Right renal cortex interstitium (tissue), 3 donors: ENCODE measurements at places on chromosomes 7 and 10. TPM values are rescaled to one million over a fixed set of nuclear protein-coding genes. Genes with fewer than 3 reads are reported as not detected.

GRCh38 chr10:80896959-80897358, 359.3 kb downstream of the SH2D4B start:
- no peak for DNase-seq

DNA sequence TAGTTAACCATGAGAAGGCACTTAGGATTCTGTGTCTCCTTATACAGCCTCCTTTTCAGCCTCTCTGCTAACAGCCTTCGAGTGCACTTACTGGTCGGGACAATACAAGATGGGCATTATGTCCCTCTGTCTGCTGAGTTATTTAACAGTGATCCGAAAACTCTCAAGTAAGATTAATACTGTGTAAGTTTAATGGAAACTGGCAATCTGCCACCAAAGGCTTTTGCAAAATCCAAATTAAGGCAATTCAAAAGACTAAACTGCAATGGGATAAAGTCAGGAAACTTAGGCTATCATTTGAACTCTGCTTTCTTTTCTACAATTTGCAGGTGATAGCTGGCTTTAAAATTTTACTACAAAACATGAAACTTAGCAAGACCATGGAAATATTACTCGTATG, 477.8 kb downstream of the TFEC start:
- no peak for DNase-seq

- no peak for DNase-seq
These were observed 195.2 kb downstream of the DOCK4 start for GRCh38 chr7:112010994-112011393.

DNA sequence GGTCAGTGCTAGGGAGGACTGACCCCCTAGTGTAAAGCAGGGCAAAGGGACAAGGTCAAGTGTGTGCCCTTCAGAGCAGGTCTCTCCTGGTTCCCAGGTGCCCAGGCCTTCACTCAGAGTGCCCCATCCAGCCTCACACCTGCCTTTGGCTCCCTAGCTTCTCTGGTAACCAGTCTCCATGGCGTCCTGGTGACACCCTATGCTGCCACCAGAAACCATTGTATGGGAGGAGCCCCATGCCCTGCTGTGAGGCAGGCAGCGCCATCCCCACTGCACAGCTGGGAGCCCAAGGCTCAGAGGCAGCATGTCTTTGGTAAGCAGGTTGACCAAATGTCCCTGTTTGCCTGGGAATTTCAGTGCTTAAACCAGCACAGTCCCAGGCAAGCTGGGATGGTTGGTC, 33.1 kb upstream of the HMX3 start:
- no peak for DNase-seq

GRCh38 chr10:58081353-58081752, 186.3 kb downstream of the IPMK start:
- no peak for DNase-seq

DNA sequence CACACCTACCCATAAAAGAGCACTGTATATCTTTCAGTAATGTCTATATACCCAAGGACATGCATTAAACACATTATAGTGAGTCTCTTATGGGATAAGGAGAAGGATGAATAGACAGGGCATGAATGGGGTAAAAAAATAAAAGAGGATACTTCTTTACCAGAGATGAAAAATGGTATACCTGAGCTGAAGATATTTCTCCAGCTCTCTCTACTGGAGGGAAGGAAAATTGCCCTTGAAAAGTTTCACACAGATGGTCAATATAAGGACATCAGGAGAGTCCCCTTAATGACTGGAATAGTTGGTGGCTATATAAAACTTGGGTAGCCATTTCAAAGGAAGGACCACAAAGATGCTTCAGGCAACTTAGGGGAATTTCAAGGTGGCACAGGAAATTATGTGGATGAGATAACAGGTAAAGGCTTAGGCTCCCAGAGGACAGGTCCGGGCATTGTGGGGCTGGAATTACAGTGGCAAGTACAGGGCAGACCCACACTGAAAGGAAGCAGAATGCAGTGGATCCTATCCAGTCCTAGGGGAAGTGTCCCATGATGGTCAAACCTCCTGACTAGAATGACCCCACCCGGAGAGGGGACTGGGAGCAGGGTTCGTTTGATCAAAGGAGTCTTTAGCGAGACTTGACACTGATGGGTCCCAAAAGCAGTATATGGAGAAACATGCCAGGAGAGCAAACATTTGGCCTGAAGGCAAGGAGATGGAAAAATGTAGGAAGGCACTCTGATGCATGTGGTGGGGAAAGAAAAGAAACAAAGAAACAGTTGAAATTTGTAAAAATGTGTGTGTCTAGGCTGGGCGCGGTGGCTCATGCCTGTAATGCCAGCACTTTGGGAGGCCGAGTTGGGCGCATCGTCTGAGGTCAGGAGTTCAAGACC, 35.6 kb downstream of the PLAU start:
- DNase-seq, result no peak

DNA sequence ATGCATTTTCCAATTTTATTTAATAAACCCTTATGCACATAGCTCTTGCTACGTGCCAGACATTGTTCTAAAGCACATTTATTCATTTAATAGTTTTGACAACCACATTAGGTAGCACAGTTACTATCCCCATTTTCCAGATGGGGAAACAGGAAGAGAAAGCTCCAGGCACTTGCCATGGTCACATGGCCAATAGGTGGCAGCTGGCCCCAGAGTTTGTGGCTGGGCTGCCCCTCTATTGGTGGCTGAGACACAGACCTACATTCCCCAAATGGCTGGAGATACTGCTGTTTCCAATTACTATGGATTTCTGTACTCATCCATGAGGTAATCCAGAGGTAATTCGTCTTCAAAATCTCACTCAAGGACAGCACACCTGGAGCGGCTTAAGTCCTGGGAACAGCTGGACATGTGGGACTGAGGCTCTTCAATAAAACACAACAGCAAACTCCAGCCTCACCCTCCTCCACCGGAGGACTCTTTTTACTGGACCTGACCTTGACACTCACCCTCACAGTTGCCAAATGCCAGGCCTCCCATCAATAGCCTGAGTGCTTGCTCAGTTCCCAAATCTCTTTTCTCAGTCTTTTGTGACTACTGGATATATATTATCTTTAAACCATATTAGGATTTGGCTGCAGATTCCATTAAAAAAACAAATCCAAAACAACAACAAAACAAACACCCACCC, 106.1 kb downstream of the CLEC2L start:
- no peak for DNase-seq

DNA sequence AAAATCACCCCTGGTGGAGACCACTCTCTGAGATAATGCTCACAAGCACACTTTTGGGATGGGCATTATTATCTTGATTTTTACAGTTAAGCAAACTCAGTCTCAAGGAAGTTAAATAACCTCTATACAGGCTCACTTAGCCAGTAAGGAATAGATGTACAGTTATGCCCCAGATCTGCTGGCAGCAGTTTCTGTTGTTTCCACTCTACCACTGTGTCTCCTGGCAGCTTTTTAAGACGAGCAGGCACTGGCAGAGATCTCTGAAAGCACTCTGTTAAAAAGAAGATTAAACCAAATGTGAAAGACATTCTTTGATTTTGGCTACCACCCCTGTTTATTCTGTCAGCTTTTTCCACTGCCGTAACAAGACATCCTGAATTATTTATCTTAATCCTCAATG, 73.2 kb downstream of the SRI start:
- DNase-seq, result no peak

DNA sequence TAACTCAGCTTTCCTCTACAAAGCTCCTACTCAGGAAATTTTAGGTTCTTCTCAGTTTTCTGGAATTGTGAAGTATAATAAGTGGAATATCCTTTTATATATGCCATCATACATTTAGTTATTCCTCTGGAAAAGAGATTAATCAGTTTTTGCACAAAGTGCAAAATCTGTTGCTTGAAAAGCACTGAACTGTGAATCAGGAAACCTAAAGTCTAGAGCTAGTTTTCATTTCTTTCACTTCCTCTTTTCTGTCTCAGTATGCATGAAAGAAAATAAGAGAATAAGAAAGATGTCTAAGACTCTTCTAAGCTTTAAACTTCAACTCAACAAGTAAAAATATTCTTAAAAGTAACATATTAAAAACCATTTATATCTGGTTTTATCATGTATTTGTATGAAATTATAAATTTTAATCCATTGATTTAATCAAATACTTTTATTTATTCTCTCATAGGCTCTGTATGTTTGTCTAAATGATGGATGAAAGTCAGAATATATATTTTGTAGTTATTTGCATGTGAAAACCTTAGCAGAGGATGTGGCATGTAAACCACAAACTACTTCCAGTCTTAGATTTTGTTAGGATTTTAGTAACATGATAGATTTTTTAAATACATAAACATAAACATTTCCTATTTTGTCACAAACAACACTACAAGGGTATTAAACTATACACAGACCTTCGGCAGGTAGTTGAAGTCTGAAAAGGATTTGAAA, 1073.0 kb downstream of the XPNPEP1 start:
- DNase-seq, result no peak

DNA sequence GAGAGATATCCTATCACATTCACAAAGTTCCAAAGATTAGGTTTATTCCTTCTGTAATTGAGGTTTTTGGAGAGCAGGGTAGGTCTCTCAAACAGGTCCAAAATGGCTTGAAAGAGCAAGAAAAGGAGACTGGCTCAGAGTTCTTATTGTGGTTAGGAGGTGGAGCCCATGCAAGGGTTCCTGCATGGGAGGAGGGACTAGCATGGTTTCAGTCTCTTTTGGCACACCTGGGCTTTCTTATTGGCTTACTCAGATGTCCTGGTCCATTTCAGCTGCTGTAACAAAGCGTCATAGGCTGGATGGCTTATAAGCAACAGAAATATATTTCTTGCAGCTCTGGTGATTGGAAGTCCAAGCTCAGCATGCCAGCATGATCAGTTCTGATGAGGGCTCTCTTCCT, 493.1 kb downstream of the REEP3 start:
- no peak for DNase-seq

GRCh38 chr7:26856176-26856985, 8.0 kb downstream of the SKAP2 start:
- DNase-seq, result no peak

DNA sequence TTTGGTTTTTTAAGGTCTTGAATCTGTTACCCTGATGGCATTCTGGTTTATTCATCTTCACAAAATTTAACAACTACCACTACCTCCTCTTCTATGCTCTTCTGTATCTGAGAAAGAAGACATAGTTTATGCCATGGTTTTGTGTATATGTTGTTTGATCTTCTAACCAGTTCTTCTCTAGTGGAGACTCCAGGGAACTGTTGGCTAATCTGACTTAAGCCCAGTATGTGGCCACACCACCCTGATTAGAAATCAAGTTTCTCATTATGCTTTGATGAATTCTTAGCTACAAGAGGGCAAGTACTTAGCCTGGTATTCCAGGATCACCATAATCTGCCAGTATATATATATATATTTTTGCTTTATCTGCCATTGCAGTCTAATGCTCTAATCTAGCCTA, 99.5 kb upstream of the MXI1 start:
- DNase-seq, result no peak

DNA sequence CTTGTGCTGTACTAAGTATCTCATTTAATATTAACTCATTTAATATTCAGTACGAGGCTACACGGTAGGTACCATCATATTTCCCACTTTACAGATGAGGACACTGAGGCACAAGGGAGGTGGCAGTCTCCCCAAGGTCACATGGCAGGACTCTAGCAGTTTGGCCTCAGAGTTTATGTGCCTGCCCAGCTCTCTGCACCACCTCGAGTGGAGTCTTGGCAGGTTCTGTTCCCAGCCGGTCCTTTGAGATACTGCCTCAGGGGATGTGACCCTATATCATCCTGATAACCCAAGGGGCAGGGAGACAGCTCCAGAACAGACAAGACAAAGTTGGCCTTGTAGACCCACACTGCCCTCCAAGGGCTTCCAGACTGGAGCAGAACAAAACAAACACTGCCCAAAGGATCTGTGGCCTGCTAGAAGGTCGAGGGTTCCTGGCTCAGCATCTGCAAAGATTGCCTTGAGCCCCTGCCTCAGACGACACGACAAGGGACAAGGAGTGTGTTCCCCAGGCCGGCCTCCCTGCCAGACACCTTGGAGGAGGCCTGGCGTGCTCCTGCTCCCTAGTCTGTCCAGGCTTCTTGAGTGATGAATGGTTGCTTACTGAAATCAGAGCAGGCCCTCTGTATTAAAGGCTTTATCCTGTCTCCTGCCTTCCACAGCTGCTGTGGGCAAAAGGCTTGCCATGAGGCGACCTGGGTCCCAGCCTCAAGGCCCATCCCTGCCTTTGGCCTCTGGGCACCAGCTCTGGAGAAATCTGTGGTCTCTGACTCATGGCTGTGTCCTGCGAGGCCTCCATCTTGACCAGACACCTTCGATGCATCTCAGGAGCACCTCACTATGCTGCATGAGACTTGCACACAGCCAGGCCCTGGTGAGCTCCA, 3.9 kb upstream of the PWWP2B start:
- no peak for DNase-seq

DNA sequence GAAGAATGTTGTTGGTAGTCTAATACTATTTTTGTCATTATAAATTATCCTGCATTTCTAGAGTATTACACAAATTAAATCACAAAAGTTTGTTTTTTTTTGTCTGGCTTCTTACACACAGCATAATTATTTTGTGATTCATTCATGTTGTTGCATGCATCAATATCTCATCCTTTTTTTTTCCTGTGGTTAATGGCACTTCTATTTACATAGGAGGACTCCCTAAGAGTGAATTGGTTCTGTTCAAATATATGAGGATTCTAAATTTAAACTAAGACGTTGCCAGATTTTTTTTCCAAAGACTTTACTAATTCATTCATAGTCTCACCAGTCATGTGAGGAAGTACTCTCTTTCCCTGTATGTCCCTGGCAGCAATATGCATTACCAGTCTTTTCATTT, 303.3 kb downstream of the GPR37 start:
- no peak for DNase-seq

DNA sequence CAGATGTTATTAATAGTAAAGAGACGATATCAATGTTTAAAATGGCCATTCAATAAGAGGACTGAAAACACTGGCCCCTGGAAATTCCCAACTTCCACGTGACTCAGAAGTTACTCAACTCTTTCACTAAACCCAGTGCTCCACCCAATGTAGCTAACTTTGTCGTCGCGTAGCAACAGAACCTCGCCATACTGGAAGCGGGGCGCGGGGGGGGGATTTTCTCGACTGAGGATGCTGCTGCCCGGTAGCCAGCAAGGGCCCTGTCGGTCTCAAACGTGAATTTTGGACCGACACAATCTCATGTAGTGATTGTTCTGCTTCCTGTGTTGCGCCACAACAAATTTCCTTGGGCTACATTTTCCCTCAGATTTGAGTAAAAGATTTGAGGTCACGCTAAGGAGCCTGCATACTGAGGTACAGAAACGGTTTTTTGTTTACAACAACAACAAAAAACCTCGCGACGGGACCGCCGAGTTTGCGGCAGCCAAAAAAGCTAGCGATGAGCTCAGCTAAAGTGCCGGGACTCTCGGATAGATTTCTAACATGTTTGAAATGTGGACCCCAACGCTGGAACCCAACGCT, 977 bp upstream of the SFR1 start:
- DNase-seq, result peak; percentile 83

- no peak for DNase-seq
These were observed 26.8 kb upstream of the AQP1 start for GRCh38 chr7:30884881-30885280.

CASD1 gene
- polyA plus RNA-seq, result 45.8 TPM

PRSS1 gene
- 0.12 TPM for polyA plus RNA-seq

FBXL13 gene
- polyA plus RNA-seq, result 2.8 TPM

CDK14 gene
- polyA plus RNA-seq, result 38.4 TPM

CALHM2 gene
- polyA plus RNA-seq, result 11.7 TPM

SVIL gene
- 37.2 TPM for polyA plus RNA-seq
